ENCODE measurements at places on chromosomes 16 and 17. TPM values are rescaled to one million over a fixed set of nuclear protein-coding genes. Genes with fewer than 3 reads are reported as not detected.
A peak's percentile ranks its signal among the peaks of the same experiment; 100 is the strongest.

- no peak for DNase-seq
These were observed 870 bp upstream of the ZC3H7A start for GRCh38 chr16:11797957-11798299.

DNA sequence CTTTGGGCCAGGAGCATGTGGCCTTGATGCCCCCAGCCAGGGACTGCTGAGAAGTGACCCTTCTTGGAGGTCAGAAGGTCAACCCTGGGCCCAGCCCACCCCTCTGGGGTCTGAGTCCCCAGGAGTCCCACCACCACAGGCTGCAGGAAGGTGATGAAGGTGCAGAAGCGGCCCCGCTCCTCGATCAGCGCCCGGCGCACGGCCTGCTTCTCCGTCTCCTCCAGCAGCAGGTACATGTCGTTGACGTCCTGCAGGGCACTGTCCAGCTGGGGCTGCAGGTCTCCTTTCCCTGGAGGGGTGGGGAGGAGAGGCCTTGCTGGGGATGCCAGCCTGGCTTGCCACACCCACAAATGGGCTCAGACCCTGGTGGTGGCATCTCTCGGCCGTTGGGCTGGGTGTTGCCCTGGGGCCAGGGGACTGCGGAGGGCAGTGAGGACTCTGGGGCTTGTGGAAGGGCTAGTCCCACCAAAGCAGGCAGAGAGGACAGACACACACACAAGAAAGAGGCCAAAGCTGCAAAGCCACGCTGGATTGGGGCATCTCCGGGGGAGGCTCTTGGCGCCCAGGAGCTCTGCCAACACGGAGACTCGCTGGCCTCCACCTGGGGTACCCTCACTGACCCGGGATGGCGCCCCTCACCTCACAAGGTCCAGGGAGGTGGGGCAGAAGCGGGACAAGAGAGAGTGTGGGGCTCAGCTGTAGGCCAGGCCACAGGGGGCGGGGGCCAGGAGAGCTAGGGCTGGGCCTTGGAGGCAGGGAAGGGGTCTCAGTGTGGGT is 7.5 kb downstream of the MTSS2 start:
- no peak for DNase-seq

DNA sequence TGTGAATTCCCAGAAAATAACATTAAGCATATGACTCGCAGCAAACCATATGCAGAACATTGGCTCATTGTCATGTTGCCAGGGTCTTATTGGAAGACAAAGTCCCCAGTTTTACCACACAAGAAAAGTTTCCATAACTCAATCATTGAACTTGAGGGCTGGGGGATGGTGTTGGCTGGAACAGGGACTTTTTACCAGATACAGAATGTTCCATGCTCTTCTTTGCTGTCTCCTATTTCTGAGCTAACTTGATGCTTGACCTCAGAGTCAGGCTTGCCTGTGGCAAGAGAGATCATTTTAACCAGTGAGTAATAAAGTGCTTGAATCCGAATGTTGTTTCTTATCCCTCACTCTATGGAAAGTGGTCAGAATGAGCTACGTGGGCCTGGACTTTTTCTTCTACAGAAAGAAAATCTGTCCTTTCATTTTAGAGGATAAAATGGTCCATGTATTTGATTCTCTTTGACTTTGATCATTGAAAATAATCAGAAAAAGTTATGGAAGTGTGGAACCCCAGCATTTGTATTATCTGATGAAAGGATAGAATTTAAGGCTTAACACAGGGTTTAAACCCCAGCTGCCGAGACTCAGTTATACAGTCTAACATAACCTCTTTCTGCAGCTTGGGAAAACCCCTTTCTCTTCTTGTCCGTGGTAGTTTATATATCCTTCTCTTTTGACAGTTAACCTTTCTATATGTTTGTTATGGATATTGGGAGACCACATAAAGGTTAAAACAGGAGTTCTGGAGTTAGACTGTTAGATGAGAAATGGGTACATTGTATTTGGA is 67.0 kb downstream of the TUBD1 start:
- no peak for DNase-seq

DNA sequence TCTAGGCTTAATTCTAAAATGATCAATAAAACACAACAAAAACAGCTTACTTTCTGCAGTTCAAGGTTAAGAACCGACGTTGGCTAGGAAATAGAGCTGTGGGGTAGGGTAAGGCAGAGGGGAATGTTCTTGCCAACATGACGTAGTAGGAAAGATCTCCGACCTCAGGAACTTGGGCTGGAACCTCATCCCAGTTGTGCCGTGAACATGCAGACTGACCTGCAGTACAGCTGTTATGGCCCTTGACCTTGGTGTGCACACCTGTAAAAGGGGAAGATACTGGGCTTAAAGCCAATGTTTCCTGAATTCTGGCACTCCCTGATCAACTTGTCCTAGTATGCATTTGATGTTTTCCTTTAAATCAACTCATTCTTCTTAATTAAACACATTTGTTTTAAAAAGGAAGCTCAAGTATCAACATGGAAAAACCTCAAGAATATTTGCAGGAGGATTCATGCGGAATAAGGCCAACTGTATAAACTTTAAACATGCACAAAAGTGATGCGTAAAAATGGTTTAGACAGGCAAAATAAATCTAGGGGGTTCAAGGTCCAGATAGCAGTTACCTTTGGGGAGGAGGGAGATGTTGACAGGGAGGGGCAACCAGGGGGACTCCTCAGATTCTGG is 14.2 kb upstream of the SLC6A2 start:
- no peak for DNase-seq

DNA sequence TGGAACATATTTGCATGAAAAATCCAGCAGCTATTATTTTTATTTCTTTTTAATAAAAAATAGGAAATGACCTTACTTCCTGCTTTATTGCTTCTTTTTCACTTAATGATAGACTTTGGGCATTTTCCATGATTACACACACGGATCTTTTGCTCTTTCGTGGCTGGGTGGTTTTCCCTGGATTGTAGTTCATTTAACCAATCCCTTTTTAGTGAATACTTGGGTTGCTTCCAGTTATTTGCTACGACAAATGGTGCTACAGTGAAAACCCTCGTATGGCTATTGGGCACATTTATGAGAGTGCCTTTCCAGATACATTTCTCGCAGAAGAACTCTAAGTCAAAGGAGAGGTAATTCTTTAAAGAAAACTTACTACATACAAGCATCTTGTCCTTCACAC is 38.6 kb downstream of the FOXL1 start:
- no peak for DNase-seq

GRCh38 chr16:67928147-67928546 is 3.5 kb downstream of the CTRL start:
- no peak for DNase-seq

GRCh38 chr16:17467923-17468540 is 2.7 kb downstream of the XYLT1 start:
- DNase-seq = peak; percentile 7

DNA sequence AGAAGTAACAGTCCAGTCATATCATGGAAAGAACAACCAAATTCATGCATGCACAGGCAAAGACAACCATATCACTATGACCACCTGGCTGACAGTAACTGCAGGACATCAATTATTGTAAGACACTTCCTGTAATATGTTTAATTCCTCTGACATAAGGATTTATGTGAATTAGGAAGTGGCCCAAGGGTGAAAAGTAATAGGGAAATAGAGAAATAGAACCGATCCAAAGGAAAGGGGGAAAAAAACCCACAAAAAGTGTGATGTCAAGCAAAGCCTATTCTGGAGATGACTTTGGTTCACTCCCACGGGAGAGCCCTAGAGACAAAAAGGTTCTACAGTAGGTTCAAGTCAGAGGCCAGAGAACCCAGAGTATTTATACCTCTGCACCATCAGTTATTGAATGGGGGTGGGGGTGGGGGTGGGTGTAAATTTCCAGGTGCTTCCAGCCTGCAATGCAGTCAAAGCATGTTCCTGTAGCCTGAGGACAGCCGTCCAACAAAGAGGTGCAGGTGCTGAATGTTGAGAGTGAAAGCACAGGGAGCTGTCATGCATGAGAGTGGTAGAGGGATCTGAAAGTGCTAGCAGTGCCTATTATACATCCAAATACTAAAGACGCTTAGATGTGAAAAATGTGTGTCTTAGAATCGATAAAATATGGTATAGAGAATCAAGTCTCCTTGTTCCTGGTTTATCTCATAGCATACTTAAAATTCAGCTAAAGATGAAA is 95.6 kb upstream of the HLF start:
- DNase-seq = no peak

- DNase-seq = no peak
These were observed 26.6 kb upstream of the ATP2C2 start for GRCh38 chr16:84341528-84342295.

DNA sequence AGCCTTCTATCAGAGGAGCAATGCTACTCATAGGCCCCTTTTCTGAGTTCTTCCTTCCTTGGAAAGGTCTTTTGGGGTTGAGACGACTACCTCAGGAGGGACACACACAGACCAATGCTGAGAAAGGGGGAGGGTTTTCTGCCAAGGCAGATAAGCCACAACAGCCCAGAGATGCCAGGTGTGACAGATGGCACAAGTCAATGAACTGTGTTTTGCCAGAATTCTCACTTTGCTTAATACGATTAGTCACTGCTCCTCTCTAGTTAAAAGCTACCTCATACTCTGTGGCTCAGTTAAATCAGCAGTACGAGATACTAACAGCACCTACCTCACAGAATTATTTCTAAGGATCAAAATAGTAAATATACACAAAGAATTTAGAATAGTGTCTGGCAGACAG is 8.0 kb downstream of the BRD7 start:
- no peak for DNase-seq

DNA sequence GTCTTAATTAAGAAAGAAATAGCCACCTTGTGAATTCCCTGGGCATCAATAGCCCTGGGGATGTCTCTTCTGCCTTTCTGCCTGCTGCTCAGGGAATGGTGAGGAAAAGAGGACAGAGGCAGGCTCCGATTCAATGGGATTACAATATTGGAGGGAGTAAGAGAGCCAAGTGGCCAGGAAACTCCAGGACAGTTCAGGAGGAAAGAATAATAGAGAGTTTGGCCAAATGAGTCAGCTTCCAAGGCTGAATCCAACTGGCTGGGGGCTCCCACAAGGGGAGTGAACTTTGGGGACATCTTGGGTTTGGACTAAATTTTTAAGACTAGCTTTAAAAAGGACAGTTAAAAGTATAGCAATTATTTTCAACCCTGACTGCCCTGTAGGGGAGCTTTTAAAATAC is 235.8 kb upstream of the ASIC2 start:
- no peak for DNase-seq

GRCh38 chr17:44091200-44091997 is 20.9 kb downstream of the G6PC3 start:
- no peak for DNase-seq

GRCh38 chr16:75794426-75794825 is 68.1 kb upstream of the CPHXL start:
- no peak for DNase-seq

- DNase-seq = no peak
These were observed 22.4 kb downstream of the SOCS3 start for GRCh38 chr17:78337244-78338109.

The BRIP1 gene
- total RNA-seq = 4.6 TPM

The KRTAP4-5 gene
- total RNA-seq = not detected

The OR1A1 gene
- total RNA-seq = not detected

The TNFSF13 gene
- 1.5 TPM for total RNA-seq
